ENCODE measurements at places on chromosomes 13 and 19.

DNA sequence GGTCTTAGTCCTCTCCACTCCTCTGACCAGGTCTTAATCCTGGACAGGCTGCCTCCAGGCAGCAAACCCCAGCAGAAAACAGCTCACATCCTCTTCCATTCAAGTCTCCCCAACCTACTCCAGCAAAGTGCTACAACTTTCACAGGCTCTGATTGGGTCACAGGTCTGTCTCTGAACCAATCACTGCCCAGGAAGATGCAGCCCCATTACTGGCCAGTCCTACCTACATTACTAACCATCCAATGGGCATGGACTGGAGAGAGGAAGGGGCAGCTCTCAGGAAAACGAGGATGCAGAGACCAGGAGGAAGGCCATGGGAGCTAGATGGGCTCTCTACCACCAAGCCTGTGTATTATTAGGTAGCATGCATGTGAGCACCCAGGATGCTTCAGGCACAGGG is 12.2 kb downstream of the MED26 start:
- no peak for DNase-seq
- no peaks in the 10 kb centered on the region for H3K27me3 ChIP-seq
- no peaks in the 10 kb centered on the region for H3K36me3 ChIP-seq

DNA sequence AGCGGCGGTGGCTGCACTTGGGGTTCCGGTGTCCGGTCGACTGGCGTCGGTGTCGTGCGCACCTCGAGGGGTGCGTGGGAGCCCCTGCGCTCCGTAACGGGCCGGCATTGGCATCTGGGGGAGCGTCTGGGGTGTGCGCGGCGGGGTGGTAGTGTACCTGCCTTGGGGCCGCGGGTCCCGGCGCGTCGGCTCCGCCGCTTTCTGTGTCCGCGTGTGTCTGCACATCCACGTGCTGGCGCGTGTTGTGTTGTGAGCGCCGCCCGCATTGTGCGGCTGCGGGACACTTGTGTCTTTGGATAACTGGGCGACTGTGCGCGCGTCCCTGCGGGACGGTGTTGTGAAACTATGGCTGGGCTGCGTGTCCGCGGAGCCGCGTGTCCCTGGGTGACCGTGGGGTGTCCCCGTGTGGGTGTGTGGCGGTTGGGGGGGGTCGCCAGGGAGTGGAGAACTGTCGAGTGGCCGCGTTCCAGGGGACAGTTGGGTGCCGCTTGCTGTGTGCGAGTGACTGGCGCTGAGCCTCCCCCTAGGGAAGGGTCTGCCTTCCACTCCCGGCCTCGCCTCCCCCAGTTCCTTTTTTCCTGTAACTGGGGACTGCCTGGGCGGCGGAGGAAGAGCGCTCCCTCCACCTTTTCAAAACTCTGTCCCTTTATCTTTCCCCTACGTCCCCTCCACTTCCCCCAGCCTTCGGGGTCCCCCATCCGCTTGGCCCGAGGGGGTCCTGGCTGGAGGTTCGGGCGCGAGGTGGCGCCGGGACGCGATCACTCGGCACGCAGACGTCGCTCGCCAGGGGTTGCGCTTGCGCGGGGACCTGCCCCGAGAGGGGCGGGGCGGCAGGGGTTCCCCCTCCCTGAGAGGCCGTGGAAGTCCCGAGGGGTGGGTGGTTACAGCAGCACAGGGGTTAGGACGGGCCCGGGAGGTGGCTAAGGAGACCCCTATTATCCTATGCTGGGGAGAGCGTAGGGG is 5.7 kb upstream of the NFIC start:
- peak; percentile 83 for DNase-seq
- H3K4me1 ChIP-seq = peaks cover 19% of the 10 kb centered on the region
- peak overlapping the region; percentile 83 for H3K4me3 ChIP-seq
- no peaks in the 10 kb centered on the region for H3K36me3 ChIP-seq

DNA sequence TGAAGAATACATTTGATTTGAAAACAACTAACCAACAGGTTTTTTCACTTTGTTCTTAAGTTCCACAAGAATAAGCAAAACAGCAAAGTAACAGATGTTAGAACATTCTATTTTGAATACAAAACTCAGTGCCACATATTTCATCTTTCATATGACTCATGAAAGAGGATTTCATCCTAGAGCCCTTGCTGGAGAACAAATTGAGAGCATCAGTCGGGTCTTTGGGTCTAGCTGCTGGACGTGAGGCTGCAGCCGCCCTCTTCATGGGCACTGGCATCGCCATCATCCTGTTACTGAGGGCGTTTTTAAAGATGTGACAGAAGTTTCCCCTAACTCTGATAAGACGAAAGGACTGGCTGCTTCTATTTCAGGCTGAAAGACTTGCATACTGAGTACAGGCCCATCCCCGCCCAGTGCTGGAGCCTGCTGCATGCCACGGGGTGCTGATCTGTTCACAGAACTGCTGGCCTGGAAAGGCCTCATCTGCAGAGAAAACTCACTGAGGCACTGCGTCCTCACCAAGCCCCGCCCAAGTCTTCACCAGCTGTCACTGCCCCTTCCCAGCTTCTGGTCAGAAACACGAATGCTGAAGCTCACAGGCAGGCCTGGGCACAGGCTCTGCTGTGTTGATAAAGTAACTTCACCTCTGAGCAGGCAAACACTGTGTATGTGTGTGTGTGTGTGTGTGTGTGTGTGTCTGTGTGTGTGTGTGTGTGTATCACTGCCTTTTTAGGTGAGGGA is 101.4 kb downstream of the TUBGCP3 start:
- no peak overlapping the region for H3K4me3 ChIP-seq
- H3K27ac ChIP-seq = no peak overlapping the region
- H3K4me1 ChIP-seq = no peaks in the 10 kb centered on the region
- DNase-seq = no peak
- peaks cover 45% of the 10 kb centered on the region for H3K36me3 ChIP-seq
- H3K27me3 ChIP-seq = no peaks in the 10 kb centered on the region

DNA sequence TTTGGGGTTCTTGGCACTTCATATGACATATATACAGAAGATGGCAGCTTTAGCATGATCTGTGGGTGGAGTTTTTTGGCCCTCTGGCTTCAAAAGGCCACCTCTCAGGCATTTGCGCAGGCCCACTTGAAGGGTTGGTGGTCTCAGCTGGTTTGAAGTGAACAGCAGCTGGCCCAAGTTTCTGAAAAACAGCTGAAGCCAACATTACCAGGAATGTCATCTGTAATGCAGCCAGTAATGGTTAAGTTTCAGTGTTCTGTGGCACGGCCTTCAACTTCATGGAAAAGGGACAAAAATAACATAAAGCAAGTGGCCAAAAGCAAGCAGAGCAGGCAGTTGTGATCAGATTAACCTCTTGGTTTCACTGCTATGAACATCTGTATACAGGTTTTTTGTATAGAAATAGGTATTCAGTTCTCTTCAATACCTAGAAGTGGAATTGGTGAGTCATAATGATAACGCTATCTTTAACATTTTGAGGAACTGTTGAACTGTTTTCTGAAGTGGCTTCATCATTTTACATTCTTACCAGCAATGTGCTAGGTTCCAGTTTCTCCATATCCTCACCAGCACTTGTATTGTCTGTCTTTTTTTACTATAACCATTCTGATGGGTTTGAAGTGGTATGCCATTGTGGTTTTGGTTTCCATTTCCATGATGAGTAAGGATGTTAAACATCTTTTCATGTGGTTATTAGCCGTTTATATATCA is 245.4 kb downstream of the SHISA2 start:
- no peaks in the 10 kb centered on the region for H3K36me3 ChIP-seq
- no peaks in the 10 kb centered on the region for H3K27me3 ChIP-seq
- H3K27ac ChIP-seq = no peak overlapping the region
- no peak overlapping the region for H3K4me3 ChIP-seq

DNA sequence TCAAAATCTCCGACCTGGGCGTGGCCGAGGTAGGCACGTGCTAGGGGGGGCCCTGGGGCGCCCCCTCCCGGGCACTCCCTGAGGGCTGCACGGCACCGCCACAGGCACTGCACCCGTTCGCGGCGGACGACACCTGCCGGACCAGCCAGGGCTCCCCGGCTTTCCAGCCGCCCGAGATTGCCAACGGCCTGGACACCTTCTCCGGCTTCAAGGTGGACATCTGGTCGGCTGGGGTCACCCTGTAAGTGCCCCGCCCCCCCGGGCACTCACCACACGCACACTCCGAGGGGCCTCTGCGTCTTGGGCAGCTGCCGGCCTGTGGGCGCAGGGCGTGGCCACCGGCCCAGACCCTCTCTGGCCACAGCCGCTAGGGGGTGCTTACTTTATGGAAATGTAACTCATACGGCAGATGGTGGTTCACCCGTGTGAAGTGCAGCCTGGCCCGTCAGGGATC is 14.9 kb downstream of the STK11 start:
- peaks cover 49% of the 10 kb centered on the region for H3K36me3 ChIP-seq
- DNase-seq = no peak
- H3K27ac ChIP-seq = peak overlapping the region; percentile 32
- H3K4me1 ChIP-seq = peaks cover 14% of the 10 kb centered on the region

DNA sequence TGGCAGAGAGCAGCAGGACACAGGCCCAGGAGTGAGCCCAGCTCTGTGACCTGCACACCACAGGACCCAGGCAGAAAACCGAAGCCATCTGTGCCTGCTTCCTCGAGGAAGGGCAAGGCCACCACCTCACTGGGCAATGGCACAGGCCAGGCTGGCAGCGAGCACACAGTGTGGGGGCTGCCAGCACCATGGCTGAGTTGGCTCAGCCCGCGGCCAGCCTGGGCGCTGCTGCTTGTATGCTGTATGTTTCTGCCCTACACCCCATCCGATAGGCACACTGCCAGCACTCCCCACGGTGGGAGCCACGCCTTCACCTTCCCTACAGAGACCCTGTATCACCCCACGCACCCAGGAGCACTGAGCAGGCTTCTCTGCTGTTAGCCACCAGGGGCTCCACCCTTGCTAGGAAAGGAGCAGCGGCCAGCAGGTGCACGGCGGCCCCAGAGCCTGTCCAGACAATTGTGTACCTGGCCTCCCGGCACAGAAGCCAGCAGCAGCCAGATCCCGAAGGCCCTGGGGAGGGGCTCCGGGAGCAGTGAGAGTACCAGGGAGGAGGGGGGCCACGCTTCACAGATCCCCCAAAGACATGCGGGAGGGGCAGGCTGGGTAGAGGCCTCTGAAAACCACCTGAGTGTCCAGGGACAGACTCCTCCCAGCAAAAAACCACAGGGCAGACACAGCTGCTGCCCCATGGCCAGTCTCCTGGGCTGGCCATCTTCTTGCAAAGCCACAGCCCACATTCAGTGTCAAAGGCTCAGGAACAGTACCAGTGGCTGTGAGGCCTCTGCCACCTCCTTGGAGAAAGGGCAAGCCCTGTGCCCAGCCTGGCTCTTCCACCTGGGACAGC is 56.1 kb downstream of the MLLT1 start:
- no peak overlapping the region for H3K27ac ChIP-seq
- peaks cover 73% of the 10 kb centered on the region for H3K36me3 ChIP-seq
- no peak overlapping the region for H3K4me3 ChIP-seq
- DNase-seq = no peak
- H3K4me1 ChIP-seq = peaks cover 4% of the 10 kb centered on the region
- H3K27me3 ChIP-seq = no peaks in the 10 kb centered on the region

GRCh38 chr19:2254064-2254872 is 1.9 kb downstream of the JSRP1 start:
- H3K27ac ChIP-seq = no peak overlapping the region
- no peak for DNase-seq
- peaks cover 26% of the 10 kb centered on the region for H3K4me1 ChIP-seq
- no peak overlapping the region for H3K4me3 ChIP-seq

- H3K4me3 ChIP-seq = no peak overlapping the region
- no peak overlapping the region for H3K27ac ChIP-seq
- no peak for DNase-seq
- H3K27me3 ChIP-seq = no peaks in the 10 kb centered on the region
- no peaks in the 10 kb centered on the region for H3K4me1 ChIP-seq
- H3K36me3 ChIP-seq = no peaks in the 10 kb centered on the region
Observed at GRCh38 chr19:41799444-41800000, 3.1 kb downstream of the CEACAM3 start.

DNA sequence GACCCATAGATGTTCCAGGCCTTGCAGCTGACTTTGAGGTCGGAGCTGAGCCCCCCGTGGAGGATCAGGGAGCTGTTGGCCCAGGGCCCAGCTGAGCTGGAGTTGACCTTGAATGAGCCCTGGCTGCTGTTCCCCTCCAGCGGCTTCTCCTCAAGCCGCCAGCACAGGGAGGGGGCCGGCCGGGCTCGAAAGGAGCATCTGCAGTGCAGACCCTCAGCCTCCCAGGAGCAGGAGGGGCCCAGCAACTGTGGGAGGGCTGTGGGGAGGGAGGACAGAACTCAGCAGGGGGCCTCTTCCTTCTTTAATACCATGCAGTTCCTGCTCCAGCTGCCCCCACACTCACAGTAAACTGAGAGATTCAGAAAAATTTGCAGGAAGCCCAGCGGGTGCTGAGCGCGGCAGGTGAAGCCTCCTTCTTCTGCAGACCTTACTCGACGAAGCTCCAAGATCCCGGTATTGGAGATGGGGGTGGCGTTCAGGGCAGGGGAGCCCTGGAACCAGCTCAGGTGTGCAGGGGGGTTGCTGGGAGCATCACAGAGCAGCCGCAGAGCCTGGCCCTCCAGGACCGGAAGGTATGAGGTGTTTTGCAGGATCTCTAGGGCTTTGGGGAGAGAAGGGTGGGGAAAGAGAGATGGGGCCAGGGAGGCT is 2.6 kb downstream of the SIGLEC5 start:
- H3K4me1 ChIP-seq = no peaks in the 10 kb centered on the region
- H3K36me3 ChIP-seq = no peaks in the 10 kb centered on the region
- H3K27me3 ChIP-seq = no peaks in the 10 kb centered on the region
- no peak overlapping the region for H3K27ac ChIP-seq

GRCh38 chr19:16235811-16236652 is 38.3 kb downstream of the AP1M1 start:
- no peak overlapping the region for H3K4me3 ChIP-seq
- no peaks in the 10 kb centered on the region for H3K27me3 ChIP-seq
- no peaks in the 10 kb centered on the region for H3K4me1 ChIP-seq
- H3K27ac ChIP-seq = no peak overlapping the region

- H3K27me3 ChIP-seq = no peaks in the 10 kb centered on the region
- H3K36me3 ChIP-seq = no peaks in the 10 kb centered on the region
- H3K4me3 ChIP-seq = no peak overlapping the region
- no peaks in the 10 kb centered on the region for H3K4me1 ChIP-seq
- no peak overlapping the region for H3K27ac ChIP-seq
Observed at GRCh38 chr13:47549219-47549752, 451.8 kb downstream of the SUCLA2 start.

DNA sequence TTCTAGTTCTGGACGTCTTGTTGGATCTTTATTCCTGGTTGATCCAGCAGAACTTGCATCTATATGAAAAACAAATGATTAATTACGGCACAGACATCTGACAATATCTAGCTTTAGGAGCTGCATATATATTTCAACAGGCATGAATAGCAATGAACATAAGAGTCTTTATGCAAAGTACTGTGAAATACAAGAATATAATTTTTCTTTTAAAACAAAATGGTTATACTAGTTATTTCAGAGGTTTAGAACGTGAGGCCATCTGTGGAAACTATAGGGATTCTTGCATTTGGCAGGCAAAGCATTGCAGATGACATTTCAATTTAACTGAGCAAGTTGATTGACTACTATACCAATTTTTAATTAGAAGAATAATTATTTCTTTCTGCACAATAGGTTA is 40.5 kb downstream of the EFNB2 start:
- no peak overlapping the region for H3K4me3 ChIP-seq
- H3K27ac ChIP-seq = peak overlapping the region; percentile 75
- H3K4me1 ChIP-seq = peaks cover 9% of the 10 kb centered on the region
- H3K27me3 ChIP-seq = no peaks in the 10 kb centered on the region

Measured in ascending aorta (tissue), 2 donors.